ENCODE measurements at places on chromosomes 11 and 22.

- peak; percentile 74 for DNase-seq
These were observed 14.9 kb downstream of the TMEM258 start for GRCh38 chr11:61777234-61778090.

- DNase-seq: no peak
These were observed 4.7 kb upstream of the FOLH1 start for GRCh38 chr11:49213026-49213560.

DNA sequence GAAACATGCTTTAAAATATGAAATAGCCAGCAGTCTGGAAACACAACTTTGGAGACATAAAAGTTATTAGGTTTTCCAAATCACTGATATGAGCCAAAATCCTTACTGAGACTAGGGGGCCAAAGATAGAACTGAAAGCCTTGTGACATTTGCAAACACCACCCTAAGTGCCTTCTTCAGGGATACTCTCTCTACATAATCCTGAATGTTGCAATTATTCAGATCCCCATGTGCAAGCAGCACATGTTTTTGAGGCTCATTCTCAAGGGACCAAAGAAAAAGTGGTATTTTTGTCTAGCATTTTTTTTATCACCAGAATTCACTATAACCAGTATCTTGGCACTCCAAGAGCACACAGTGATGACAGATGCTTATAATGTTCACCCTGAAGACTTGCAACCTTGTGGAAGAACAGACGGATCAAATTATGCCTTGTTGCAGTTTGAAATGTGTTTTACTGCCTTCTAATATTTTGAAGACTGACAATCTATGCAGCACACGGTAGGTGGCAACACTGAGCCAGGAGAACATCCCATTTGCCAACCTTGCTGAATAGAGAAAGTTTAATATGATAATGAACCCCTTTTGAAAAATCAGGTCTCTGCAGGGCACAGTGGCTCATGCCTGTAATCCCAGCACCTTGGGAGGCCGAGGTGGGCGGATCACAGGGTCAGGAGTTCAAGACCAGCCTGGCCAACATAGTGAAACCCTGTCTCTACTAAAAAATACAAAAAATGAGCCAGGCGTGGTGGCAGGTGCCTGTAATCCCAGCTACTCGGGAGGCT lies 78.5 kb downstream of the PLEKHA7 start:
- DNase-seq: peak; percentile 58

- no peak for DNase-seq
These were observed 279.7 kb upstream of the CTSC start for GRCh38 chr11:88617226-88617625.

DNA sequence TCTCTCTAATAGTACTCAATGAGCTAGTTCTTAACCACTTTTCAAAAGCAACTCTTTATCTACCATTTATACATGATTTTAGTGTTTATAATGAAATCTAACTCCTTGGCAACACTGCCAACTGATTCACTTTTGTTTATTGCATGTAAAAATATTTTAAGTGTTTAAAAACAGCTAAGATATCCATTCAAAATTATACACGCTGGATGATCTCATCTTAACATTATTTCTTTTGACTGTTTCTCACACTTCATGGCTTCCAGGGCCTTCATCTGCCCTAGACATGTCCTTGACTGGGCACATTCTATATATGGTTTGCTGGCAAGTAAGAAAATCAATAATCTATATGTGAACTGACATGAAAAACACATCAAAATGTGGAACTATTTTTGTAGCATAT lies 414.6 kb upstream of the LUZP2 start:
- DNase-seq: no peak

DNA sequence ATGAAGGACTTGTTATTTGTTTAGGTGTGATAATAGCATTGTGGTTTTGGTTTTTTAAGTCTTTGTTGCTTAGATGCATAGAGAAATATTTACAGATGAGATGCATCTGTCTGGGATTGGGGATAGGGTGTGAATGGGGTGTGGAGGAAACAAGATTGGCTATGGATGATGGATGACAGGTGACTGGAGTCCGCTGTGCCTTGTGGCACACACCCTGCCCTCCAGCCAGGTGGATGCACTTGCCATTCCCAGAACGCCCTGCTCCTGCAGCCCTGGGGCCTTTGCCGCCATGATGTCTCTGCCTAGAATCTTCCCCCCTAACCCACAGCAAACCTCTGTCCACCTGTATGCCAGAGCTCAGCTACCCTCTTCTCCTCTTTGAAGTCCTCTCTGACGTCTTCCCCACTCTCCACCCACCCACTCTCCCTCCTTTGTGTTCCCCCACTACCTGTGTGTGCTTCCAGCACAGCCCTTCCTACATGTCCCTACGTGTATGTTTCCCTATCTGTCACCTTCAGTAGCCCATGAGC lies 54.7 kb downstream of the WNT11 start:
- DNase-seq: no peak

- DNase-seq: no peak
These were observed 187.5 kb downstream of the CADM1 start for GRCh38 chr11:115316696-115317095.

DNA sequence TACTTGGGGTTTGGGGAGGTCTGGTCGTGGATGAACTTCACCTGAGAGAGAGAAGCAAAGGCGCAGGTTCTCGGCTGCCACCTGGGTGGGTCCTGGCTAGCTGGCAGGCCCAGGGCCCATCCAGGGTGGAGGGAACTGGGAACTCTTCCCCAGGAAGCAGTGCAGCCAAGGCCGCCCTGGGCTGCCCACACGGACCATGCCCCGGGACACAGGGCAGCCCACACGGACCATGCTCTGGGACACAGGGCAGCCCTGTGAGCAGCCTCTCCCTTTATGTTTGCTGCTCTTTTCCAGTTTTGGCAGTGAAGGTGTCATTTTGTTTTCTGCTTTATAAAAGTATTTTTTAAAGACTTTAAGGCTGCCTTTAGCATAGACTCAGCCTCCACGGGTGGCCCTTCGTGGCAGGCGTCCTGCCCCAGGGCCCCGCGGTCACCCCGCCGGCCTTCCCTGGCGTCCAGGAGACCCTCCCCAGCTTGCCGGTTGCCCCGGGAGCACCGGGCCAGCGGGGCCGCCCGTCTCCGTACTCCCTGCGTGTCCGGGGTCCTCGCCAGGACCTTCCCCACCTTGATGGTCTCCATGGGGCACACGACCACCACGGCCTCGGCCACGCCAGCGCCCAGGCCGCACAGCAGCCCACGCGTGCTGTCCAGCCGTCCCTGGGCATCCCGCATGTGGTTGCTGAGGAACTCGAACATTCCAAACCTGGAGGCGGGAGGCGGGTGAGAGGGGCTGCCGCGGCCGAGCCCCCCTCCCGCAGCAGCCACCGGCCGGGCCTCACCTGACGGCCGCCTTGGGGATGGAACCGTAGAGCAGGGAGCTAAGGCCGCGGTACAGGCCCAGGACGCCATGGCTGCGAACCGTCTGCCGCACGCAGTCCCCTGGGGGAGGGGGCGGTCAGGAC lies 1.1 kb downstream of the SLC25A1 start:
- DNase-seq: peak; percentile 45

- no peak for DNase-seq
These were observed 14.2 kb upstream of the VSIG10L2 start for GRCh38 chr11:125931668-125932067.

DNA sequence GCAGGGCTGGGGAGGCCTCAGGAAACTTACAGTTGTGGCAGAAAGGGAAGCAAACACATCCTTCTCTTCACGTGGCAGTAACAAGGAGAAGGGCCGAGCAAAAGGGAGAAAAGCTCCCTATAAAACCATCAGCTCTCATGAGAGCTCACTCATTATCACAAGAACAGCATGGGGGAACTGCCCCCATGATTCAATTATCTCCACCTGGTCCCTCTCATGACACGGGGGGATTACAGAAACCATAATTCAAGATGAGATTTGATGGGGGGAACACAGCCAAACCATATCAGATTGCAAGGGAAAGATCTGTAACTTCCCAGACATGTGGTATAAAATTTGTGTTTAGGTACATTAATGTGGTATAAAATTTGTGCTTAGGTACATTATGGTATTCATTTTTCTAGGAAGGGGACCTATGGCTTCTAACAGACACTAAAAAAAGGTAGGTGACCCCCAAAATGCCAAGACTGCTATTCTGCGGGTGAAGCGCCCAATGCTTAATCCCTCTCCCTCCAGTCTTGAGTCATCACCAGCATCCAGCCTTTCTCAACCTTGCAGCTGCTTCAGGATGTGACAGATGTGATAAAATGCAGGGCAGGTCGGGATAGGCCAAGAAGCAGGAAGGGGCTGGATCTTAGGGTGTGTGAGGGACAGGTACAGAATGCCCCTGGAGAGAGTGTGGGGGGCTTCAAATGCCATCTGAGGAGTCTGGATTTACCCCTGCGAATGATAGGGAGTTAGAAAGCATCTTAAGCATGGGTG lies 57.7 kb upstream of the AMPD3 start:
- no peak for DNase-seq

DNA sequence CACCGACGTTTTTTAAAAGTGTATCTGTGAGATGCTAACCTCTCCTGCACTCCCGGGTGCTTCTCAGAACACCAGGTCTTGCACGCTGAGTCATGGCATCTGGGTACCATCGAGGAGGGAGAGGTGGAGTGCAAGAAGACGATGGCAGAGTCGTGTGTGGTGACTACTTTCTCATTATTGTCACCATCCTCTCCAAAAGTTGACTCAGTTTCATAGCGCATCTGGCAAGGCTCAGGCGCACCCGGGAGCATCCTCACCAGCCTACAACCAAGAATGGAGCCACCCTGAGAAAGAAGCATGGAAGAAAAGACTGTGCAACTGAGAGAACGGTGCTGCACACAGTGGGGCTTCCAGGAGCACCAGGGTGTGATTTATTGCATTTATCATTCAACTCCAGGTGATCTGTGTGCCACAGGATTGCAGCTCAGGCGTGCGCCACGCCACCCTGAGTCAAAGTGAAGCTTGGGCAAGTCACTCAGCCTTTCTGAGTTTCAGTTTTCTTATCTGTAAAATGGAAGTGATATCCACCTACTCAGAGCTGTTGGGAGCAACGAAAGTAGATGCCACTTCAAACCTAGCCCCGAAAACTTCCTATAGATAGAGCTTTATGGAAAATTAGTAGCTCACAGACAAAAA lies 65.4 kb downstream of the LINC01488 start:
- DNase-seq: peak; percentile 64

GRCh38 chr22:20227363-20227762 lies 40.8 kb downstream of the RTN4R start:
- DNase-seq: no peak

DNA sequence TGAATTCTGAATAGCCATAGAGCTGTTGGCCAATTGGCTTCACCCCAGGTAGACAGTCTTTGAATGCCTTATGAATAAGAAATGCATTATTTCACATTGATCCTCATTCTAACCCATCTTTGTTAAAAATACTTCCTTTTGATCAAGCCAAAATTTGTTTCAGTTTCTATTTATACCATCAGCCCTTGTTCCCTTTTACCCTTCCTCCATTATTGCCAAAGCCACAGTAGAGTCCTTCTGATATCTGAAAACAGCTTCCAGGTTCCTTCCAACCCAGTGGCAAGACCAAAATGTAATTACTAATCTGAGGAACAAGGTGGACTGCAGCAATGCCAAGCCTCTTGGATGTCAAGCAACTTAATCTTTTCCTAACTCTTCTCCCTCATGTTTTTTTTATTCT lies 458.8 kb downstream of the BUD13 start:
- DNase-seq: no peak

Measured in GM20000 (cell line).